ENCODE measurements at places on chromosomes 12 and 14.
A peak's percentile ranks its signal among the peaks of the same experiment; 100 is the strongest.

DNA sequence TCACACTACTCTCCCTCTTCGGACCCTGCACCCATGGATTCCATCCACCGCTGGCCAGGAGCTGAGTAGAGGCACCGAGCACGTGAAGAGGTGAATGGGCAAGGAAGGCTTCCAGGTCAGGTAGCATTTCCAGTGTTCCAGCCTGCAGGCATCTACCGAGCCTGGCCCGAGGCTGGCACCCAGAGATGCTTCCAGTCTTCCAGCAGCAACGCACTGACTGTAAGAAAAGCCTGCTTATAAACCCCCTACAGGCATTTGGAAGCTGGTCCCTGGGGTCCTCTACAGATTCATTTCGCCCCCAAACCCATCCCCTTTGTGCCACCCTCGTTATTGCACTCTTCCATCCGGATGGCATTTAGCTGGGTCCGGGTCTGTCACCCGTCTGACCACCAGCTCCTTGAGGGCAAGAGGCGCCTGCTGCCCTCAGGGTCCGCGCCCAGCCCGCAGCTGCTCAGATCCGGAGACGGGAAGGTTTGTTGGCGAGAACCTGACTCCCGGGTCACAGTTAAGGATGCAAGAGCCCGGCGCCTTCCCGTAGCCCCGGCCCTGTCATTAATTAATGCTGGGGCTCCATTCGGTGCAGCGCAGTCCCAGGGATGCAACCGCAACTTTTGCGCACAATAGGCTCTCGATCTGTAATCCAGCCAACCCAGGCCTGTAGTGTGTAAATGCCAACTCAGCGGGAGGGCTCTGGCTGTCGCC lies 614 bp upstream of the MARK3 start:
- DNase-seq = no peak

GRCh38 chr12:29519585-29520182 lies 22.2 kb upstream of the OVCH1 start:
- DNase-seq = peak; percentile 79

DNA sequence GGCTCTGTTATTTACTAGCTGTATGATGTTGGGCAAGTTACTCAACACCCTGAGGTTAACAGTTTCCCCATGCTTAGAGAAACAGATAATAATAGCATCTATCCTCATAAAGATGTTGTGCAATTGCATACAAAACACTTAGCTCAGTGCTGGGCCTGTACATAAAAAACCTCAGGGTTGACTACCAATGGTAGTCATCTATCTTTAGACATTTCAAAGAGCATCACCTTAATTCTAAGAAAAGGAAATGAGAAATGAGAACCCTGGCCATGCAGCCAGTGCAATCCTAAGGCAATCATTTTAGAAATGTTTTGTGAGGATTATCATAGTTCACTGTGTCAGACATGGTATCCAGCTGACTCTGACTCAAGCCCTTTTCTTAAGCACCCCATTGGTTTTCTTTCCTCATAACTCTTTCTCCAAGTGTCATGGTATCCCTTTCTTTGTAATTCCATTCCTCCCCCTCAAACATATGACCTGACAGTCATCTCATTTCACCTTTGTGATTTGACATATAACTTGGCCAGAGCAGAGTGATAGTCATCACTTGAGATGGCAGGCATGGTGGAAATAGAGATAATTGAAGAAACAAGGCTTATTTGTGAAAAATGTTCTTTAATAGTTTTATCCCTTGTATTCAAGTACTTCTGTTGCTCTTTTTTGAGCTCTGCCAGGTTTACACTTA lies 29.5 kb upstream of the OSBPL8 start:
- peak; percentile 97 for DNase-seq

DNA sequence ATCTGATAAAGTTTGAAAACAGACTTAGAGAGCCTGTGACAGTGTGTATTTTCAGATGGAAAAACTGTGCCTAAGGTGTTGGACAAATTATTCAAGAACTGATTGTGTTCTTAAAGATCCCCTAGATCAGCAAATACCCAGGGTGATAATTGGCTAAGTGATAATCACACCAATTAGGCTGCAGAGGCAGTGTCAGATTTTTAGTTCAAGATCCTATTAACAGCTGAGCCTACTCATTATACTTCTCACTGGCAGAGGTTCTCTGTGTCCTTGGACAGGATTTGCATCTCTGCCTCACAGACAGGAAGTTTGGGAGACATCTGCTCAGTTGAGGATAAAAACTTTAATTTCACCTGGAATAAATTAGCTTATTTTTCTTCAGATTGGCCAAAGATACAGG lies 4.3 kb upstream of the FGD4 start:
- DNase-seq = no peak

GRCh38 chr12:63495974-63496373 lies 172.3 kb downstream of the DPY19L2 start:
- no peak for DNase-seq

DNA sequence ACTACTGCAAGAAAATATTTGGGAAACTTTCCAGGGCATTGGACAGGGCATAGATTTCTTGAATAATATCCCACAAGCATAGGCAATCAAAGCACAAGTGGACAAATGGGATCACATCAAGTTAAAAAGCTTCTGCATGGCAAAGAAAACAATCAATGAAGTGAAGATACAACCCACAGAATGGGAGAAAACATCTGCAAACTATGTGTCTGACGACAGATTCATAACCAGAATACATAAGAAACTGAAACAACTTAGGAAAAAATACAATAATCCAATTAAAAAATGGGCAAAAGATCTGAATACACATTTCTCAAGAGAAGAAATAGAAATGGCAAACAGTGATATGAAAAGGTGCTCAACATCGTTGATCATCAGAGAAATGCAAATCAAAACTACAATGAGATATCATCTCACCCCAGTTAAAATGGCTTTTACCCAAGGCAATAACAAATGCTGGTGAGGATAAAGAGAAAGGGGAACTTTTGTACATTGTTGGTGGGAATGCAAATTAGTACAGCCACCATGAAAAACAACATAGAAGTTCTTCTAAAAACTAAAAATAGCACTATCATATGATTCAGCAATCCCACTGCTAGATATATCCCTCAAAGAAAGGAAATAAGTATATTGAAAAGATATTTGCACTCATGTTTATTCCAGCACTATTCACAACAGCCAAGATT lies 33.8 kb upstream of the ATP2B1 start:
- DNase-seq = no peak

DNA sequence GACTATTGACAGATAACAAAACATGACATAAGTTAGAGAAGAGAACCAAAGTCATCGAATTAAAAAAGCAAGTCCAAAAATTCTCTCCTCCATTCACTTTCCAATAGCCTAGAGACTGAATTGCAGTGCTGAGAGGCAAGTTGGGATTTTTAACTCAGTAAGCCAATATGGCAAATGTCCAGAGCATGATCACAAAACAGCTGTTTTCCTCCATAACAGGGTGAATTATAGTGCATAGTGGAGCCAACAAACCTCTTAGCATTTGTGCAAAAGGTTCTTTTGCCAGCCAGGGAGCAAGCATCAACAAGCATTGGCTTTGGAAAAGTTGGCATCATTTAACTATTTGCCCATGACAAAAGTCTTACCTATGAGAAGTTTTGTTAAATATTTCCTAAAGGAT lies 458.8 kb upstream of the NOVA1 start:
- no peak for DNase-seq

GRCh38 chr12:42926232-42926631 lies 336.7 kb upstream of the PRICKLE1 start:
- DNase-seq = no peak

- DNase-seq = no peak
These were observed 24.8 kb downstream of the PLEK2 start for GRCh38 chr14:67387195-67387594.

DNA sequence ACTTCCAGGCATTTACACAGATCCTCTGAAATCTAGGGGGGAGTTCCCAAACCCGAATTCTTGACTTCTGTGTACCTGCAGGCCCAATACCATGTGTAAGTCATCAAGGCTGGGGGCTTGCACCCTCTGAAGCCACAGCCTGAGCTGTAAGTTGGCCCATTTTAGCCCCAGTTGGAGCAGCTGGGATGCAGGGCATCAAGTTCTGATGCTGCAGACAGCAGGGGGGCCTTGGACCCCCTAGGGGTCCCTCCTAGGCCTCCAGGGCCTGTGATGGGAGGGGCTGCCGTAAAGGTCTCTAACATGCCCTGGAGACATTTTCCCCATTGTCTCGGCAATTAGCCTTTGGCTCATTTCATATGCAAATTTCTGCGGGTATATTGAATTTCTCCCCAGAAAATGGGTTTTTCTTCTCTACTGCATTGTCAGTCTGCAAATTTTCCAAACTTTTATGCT lies 59.5 kb downstream of the LRIG3 start:
- no peak for DNase-seq

- DNase-seq = peak; percentile 85
These were observed 1.4 kb upstream of the ARHGEF40 start for GRCh38 chr14:21068521-21069387.

GRCh38 chr12:100455896-100456295 lies 17.8 kb upstream of the NR1H4 start:
- DNase-seq = no peak

- DNase-seq = peak; percentile 24
These were observed 41.2 kb upstream of the SLC2A13 start for GRCh38 chr12:40146800-40147797.

- no peak for DNase-seq
These were observed 46.1 kb downstream of the VCPKMT start for GRCh38 chr14:50070230-50070629.

DNA sequence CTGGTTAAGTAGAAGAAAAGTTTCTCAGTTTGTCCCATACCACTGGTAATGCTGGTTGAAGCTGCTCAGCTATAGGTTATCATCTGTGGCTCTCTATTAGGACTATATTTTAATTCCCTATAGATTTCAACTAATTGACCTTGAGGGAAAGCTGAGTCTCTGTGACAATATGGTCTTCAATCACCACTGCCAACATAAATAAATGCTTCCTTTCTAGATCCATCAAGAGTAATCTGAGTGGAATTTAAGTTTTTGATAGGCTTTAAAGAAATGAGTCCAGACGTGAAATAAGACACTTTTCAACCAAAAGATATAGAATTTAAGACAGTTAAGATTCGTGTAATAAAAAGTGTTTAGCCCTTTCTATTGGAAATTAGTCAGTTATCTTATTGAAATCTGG lies 63.5 kb upstream of the MYF6 start:
- no peak for DNase-seq

- DNase-seq = peak; percentile 68
These were observed 113.5 kb upstream of the VASH1 start for GRCh38 chr14:76647697-76648298.

DNA sequence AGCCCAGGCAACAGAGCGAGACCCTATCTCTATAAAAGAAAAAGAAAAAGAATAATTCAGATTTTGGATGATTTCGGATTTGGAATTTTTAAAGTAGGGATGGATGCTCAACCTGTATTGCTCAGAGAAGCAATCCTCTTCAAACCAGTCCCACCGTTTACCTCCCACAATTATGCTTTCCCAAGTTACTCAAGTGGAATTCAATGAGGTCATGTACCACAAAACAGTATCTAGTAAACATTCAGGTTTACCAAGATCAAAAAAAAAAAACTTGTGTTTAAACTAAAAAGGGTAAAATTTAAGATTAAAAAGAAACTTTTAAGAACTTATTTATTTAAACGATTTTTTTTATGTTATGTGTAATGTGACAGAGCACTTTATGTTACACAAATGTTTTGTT lies 2.5 kb downstream of the KDM5A start:
- no peak for DNase-seq

- no peak for DNase-seq
These were observed 79.2 kb upstream of the RTL1 start for GRCh38 chr14:100982762-100983161.

DNA sequence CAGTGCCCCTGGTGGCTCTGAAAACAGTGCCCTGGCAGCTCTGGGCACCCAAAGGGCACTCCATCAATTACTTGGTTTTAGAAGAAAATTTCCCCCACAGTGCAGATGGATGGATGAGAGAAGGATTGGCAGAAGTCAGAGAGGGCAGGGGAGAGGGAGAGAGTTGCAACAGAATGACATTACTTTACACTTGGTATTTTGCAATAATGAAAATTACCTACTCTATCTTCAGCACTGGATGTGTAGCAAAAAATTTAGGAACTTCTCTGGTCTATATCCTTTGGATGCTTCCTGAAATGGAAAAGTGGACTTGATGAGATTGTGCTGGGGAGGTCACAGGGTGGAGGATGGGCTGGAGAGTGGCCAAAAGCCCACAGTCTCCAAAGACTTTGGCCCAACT lies 193.2 kb downstream of the CHST11 start:
- peak; percentile 47 for DNase-seq

- DNase-seq = no peak
These were observed 72.6 kb upstream of the TCL1A start for GRCh38 chr14:95786566-95786965.

DNA sequence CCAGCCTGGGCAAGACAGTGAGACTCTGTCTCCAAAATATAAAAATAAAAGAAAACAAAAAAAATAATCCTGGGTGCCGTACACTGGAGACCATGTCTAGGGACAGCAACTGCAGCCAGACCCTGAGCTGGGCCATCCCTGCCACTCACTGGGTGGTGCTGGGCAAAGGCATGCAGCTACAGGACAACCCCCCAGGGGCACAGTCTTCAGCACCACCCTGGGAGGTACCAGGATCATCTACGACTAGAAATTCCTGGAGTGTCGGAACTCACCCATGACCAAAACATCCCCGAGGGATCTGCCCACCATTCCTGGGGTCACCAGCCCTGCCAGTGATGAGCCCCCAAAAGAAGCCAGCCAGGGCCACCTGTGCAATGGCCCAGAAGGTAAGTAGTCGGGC lies 35.7 kb upstream of the SUPT16H start:
- DNase-seq = no peak

DNA sequence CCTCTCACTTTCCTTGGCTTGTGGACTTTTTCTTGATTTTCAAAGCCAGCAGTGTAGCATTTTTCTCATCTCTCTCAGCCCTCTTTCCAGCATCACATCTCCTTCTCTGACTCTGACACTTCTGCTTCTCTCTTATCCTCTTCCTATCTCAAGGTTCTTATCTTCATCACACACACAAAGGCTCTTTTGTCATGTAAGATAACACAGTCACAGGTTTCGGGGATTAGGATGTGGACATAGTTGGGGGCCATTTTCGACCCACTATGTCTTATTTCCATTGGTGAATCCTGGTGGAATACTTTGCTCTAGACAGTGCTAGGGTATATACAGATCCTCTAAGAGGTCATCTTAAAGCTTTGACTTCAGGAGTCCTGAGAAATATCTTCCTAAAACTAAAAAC lies 719.3 kb upstream of the TBX3 start:
- DNase-seq = no peak

- DNase-seq = no peak
These were observed 62.1 kb upstream of the G2E3 start for GRCh38 chr14:30496852-30497251.

GRCh38 chr12:119642986-119643385 lies 24.9 kb upstream of the PRKAB1 start:
- DNase-seq = peak; percentile 20

- no peak for DNase-seq
These were observed 19.9 kb downstream of the TMEM233 start for GRCh38 chr12:119613319-119613936.

- DNase-seq = peak; percentile 37
These were observed 310.1 kb downstream of the SYT1 start for GRCh38 chr12:79174626-79175025.

DNA sequence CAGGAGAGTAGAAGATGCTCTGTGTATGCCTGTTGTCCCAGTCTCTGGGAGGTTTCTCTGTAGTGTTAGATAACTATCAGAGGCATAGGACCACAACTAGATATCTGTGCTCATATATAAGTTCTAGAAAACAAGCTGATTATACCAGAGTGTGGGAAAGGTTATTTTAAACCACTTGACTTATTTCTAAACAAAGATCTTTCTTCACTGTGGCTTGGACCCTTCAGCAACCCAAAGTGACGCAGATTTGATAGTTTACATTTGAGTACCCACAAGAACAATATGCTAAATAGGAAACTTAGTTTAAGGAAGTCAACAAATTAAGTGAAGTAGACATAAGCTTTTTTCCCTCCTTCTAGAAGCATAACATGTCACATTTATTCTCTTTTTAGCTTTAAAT lies 41.3 kb downstream of the RIC8B start:
- DNase-seq = no peak
